ENCODE measurements at places on chromosomes 3 and 15.

DNA sequence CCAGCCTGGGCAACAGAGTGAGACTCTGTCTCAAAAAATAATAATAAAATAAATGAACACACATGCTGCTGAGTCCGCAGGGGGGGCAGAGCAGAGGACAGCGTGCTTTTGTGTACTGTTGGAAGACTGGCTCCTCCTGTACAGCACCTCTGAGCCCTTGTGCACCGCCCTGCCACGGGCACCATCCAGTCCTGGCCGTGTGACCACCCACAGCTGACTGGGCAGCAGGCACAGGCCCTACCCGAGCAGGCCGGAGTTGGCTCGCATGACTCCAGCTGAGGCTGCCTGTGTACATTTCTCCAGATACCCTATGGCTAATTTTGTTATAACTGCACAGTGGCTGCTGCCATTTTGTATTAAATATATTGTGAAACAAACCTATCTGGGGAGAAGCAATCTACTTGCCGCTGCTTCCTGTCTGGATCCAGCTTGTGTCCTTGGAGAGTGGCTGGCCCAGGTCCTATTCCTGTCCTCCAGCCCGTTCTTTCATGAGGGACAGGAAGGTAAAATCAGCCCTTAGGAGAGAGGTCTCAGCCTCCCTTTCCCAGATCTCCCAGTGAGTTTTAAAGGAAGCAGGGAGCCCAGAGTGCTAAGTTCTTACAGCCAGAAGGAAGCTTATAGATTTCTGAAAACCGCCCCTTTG, 14.6 kb downstream of the IVD start:
- no peak for DNase-seq

GRCh38 chr15:60733196-60733595, 254.3 kb upstream of the ICE2 start:
- no peak for DNase-seq

- peak; percentile 77 for DNase-seq
Measured at GRCh38 chr3:99960941-99961340, 143.3 kb downstream of the CMSS1 start.

DNA sequence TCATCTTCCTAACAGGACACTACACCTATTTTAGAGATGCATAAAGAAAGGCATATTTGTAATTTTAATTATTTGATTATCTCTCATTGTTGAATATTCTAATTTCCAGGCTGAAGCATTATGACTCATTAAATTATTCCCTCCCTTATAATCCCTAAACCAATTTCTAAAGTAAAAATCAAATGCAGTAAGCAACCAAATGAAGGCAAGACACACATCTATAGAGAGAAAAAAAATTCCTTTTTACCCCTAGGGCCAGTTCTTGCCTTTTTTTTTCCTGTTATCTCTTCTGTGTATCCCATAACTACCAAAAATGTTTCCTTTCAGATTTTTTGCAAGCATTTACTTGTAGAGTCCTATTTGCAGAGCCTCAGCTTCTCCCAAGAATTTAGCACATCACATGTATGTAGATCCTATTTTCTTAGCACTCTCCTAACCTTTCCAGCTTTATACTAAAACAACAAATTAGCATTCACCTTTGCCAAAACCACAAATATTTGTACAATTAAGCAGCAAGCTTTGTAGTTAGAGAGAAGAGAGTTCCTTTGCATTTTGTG, 177.9 kb downstream of the SATB1 start:
- DNase-seq, result no peak

GRCh38 chr3:54434756-54435155, 312.4 kb downstream of the CACNA2D3 start:
- no peak for DNase-seq

GRCh38 chr3:66885326-66886000, 112.6 kb upstream of the KBTBD8 start:
- peak; percentile 45 for DNase-seq

GRCh38 chr15:94404733-94405283, 173.4 kb downstream of the MCTP2 start:
- no peak for DNase-seq

DNA sequence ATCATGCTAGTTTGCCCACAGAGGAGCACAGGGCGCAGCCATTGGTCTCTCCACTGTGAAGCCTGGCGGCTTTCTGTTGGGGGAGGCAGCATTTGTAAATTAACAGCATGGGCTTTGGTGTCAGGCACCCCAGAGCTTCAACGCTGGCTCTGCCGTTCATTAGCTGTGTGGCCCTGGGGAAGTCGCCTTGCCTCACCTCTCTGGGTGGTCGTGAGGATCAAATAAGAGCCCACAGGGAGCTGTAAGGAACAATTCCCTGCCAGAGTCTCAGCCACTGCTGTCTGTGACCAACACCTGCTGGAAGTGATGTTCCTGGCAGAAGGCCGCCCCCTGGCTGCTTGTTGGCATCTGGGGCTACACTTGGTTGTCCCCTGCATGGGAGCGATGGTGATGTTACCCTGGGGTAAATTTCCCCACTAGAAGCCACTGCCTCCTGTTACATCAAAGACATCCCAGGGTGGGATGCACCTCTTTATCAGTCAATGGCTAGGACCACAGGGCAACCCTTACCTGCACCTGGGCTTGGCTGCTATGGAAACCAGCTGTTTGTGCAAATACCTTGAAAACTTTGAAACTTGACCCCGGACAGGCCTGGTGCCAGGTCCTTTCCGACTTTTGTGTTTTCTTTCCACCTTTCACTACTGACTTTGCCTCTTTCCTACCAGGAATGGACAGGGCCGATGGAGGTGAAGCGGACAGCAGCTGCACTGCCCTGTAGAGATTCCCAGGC, 36.9 kb downstream of the DNASE1L3 start:
- peak; percentile 29 for DNase-seq

GRCh38 chr3:57354768-57355167, 62.3 kb upstream of the ASB14 start:
- no peak for DNase-seq

- DNase-seq, result no peak
Measured at GRCh38 chr3:15631426-15632211, 30.1 kb downstream of the BTD start.

GRCh38 chr3:43194069-43194468, 88.2 kb upstream of the POMGNT2 start:
- DNase-seq, result no peak

DNA sequence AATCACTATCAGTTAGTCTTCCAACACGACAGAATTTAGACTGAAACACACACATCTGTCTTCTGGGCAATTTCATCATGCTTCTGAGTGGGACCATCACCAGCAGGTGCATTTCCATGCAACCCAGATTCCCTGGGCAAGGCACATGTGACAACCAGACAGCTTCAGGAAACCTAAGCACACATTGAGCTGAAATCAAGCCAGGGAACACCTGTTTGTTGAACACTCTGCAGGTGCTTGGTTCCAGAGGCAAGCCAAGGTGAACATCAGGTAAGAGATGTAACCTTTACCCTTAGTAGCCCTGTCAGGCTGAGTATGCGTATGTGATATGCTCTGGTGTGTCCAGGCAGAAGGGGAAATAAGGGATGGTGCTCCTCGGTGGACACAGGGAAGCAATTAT, 3.3 kb upstream of the PSMD2 start:
- no peak for DNase-seq

DNA sequence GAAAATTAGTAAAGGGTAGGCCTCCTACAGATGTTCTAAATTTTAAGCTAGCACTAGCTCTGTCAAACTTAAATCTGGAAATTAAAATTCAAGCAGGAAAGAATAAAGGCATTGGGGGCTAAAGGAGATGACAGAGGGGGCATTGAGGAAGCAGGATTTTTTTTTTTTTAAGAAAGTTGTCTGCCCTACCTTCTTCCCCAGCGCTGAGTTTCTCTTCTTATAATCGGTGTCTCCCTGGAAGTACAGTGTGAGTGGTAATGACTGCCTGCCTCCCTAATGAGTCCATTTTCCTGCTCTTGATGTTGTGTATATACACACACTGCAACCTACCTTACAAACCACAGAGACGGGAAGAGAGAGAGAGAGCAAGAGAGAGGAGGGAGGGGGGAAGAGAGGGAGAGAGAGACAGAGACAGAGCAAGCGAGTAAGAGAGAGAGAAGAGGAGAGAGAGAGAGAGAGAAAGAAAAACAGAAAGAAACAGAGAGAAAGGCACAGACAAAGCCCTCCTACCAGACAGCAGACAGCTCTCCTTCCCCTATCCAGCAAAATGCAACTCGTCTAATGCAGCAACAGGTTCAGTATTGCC, 47.0 kb downstream of the ZBTB20 start:
- DNase-seq, result peak; percentile 58
